ENCODE measurements at places on chromosomes 5 and 9.
A peak's percentile ranks its signal among the peaks of the same experiment; 100 is the strongest.

- DNase-seq: peak; percentile 7
Measured at GRCh38 chr5:55694152-55694830, 17.8 kb downstream of the SLC38A9 start.

GRCh38 chr9:14146201-14146874 lies 167.6 kb downstream of the NFIB start:
- DNase-seq: no peak

GRCh38 chr9:125913551-125913950 lies 166.4 kb downstream of the PBX3 start:
- DNase-seq: no peak

GRCh38 chr5:108379722-108380530 lies 2.0 kb downstream of the FBXL17 start:
- DNase-seq: no peak

DNA sequence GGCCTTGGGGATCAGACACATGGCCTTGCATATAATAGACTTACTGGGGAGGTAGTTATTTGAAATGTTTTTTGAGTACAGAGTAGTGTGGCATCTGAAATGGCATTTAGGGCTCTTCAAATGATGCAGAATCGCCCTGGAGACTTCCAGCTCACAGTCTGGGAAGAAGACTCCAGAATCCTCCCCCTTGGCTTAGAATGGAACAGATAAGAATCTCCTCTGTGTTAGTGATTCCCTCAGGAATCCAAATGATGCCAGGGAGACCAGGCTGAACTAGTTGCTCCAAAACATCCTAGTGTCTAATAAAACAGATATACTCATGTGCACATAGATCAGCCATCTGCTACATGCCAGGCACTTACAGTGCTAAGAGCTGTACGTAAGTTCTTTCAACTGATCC lies 38.6 kb upstream of the SMC5 start:
- DNase-seq: no peak

DNA sequence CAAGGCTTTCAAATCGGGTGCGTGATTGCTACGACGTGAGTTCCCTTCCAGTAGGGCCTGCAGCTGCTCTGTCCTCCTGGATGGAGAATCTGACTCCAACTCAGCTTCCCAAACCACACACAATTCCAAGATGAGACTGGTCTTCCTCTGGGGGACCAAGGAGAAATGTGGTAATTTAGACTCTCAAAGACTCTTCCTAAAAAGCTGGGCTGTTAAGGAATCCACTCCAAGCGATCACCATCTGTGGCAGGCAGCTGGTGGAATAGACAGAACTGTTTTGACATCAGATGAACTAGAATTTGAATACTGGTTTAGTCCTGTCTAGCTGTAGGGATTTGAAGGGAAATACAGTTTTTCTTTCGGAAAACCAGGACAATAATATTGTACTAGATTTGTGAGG lies 130.7 kb upstream of the KLF4 start:
- no peak for DNase-seq

DNA sequence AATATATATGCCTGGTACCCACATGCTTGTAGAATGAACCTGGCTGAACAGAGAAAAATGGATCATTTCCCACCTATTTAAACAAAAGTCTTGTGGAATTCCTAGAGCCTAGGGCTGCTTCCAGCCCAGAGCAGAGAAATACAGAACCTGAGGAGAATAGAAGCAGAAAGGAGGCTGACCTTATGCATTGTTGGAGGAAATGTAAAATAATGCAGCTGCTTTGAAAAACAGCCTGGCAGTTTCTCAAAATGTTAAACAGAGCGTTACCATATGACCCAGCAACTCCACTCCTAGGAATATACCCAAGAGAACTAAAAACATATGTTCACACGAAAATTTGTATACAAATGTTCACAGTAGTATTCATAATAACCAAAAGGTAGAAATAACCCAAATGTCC lies 15.1 kb downstream of the MAPKAP1 start:
- no peak for DNase-seq

DNA sequence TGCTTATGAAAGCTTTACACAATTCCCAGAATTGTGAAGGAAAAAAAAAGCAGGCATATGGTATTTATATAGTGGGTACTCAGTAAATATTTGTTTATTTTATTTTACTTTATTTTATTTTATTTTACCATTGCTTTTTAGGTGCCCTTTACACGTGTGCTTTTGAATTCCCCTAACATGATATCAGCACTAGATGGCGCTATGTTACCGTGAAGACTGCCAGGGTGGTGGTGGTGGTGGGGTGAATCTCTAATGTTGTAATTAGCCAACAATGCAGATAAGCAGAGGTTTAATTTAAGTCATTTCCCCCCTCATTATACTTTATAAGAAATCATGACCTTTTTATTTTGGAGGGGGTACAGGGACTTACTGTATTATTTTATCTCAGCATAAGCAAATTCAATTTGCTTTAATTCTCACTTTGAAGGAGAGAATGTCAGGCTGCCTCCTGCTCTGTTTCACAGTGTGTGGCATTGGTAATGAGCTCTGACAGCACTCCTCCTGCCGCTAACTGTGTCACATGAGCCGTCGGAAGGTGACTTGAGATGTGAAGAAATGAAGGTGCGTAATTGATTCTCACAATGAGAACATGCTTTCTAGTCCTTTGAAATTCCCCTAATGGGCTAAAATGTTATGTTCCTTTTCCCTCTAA lies 165.6 kb downstream of the YTHDC2 start:
- peak; percentile 31 for DNase-seq

- DNase-seq: peak; percentile 38
Measured at GRCh38 chr5:101390151-101390908, 487.2 kb upstream of the ST8SIA4 start.

DNA sequence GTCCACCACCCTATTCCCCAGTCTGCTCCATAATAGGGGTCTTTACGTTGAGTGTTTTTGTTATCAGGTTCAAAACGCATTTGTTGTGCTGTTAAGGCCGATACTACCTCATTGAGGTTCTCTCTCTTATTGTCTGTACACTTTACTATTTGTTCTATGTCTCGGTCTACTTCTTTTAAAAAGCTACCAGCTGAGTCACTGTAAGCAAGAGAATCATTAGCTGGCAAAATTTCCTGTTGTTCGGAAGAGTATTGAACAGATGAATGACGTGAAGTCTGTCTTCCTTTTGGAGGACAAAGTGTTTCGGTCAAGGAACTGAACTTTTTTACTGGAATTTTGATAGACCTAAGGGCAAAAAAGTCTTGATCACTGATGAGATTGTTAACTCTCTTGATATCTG lies 10.3 kb downstream of the LYSMD3 start:
- DNase-seq: no peak

- DNase-seq: no peak
Measured at GRCh38 chr9:110206389-110206788, 1.6 kb downstream of the C9orf152 start.

All from inflammatory macrophage (primary cell).